ENCODE measurements at places on chromosomes 13 and 19.

DNA sequence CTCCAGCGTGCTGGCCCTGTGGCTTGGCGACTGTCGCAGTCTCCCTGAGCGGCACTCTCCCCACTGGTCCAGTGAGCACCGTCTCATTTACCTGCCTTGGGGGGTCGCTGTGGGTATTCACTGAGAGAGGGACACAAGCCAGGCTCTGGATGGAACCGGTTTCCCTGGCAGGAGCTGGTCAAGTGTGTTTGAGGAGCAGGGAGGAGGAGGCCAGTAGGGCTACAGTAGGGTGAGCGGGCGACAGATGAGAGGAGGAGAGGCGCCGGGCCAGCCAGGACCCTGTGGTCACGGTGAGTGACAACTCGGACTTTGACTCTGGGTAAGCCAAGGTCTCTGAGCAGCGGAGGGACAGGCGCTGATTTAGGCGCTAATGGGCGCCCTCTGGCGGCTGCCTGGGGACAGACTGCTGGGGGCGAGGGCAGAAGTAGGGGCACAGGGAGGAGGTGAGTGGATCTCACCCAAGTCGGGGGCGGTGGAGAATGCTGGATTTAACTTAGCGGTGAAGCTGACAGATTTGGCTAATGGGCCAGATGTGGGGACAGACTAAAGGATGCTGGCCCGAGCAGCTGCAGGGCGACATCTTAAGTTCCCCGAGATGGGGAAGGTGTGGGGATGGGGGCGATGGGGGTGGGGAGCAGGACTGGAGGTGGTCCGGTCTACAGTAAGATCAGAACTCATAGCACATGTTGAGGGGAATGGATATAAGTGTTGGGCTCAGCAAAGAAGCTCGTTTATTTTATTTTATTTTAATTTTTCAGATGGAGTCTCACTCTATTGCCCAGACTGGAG is 4.7 kb upstream of the PRMT1 start:
- DNase-seq = no peak

GRCh38 chr13:113805431-113806103 is 46.5 kb downstream of the TMEM255B start:
- DNase-seq = no peak

DNA sequence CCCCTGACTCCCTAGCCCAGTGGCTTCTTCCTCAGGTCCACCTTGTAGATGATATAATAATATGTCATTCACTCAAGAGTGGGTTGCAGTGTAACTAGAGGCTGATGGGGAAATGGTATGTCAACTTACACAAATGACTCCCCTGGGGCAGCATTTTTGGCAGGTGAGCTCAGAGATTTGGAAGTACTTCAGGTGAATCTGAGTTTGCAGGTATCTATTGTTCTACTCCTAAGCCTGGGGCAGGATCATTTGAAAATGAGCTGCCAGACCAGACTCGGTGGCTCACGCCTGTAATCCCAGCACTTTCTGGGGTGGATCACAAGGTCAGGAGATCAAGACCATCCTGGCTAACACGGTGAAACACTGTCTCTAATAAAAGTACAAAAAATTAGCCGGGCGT is 11.6 kb upstream of the CNMD start:
- no peak for DNase-seq

- no peak for DNase-seq
Observed at GRCh38 chr19:55700813-55701212, 25.8 kb downstream of the EPN1 start.

DNA sequence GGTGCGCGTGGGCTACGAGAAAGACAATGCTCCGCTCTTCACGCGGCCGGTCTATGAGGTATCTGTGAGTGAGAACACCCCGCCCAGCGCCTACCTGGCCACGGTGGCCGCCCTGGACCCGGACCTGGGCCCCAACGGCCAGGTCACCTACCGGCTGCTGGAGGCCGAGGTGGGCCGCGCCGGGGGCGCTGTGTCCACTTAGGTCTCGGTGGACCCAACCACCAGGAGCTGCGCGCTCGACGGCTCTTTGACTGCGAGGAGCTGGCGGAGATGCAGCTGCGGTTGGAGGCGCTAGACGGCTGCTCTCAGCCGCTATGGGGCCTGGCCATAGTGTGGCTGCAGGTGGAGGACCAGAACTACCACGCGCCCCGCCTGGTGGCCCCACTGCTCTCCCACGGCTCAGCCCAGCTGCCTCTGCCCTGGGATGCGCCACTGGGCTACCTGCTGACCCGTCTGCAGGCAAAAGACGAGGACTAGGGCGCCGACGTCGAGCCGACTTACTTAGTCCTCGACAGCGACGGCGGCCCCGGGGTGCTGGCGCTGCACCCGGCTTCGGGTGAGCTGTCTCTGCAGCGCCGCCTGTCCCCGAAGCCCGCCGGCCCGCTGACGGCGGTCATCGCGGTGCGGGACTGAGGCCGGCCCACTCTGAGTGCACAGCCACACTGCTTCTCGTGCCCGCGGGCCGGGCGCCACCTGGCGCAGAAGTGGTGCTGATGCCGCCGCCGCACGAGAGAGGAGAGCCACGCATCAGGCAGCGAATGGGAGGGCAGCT is 173.0 kb downstream of the OLFM4 start:
- DNase-seq = no peak

DNA sequence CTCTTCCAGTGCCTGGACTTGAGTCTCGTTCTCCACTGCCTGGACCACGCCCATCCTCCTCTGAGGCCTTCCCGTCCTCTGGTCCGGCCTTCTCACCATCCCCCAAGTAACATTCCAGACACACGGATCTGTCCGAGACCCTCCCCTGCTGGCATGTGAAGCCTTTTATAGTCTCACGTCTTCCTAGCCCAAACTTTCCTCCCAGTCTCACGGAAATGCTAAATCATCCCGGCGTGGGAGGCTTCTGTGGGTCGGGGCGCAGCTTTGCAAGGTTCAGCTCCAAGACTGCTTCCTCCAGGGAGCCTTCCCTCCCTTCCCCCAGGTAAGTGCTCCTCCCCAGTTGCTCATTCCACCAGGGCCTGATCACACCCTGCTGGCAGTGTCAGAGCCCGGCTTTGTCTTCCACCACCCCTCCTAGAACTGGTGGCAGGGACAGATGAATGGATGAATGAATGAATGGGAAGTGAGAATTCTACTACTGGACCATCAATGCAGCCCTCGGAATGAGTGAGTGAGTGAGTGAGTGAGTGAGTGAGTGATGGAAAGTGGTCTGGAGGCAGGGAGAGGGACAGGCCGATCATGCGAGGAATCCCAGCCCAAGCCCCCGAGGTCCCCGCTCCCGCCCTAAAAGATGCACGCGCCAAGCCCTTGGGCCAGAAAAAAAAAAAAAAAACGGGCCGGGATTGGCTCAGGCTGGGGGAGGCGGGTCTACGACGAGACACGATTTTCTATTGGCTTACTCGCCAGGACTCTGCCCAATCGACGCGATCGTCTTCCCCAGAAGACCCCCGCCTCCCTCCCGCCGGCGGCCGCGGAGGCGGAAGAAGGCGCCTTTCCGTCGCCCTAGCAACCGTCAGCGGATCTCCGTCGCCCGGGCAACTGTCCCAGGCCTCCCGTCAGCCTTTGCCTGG is 9.3 kb downstream of the EPHX3 start:
- DNase-seq = peak; percentile 86

- DNase-seq = no peak
Observed at GRCh38 chr13:112059457-112060281, 7.3 kb upstream of the SOX1 start.

GRCh38 chr19:18424122-18424889 is 5.1 kb downstream of the SSBP4 start:
- no peak for DNase-seq

DNA sequence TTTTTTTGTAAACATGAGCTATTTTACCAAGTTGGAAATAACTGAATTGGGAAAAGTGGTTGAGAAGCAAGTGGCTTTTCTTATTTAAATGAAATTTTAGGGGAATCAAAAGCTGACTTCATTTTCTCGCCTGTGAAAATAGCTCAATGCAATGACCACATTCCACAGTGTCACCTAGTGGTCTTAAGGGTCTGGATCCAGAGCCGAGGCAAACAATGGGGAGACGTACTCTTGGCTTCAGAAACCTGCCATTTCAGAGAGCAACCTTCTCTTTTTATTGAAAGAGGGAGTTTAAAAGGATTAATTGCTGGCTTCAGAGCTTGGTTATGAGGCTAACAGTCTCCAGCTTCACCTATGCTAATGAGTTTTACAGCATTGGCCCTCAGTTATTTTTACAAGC is 39.7 kb upstream of the RXFP2 start:
- DNase-seq = no peak

DNA sequence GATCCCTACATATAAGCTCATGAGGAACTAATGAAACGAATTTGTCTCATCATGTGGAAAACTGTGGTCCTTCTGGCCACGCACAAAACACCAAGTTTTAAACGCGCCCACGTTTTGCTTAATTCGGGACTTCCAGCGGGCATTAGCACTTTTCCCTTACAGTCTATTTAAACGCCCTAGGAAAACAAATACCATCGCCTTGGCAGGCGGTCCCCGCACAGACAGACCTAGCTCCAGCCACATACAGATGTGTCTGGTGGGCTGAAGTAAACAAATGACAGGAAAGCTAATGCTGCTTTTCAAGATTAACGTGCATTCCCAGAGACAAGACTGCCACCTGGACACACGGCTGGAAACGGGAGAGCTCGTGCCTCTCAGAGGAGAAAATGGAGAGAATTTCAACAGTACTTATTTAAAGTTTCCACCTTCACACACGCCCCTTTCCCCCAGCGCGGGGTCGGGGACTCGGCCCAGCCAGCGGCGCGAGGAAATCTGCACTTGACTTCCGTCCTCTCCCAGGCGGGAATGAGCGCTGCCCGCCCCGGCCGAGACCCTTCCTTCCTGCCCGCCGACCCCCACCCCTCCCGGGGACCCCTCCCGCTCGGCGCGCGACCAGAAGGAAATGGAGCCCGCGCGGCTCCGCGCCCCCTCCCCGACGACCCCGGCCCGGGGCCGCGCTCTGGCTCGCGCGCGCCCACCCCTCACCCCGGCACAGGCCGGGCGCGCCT is 931 bp downstream of the USP12 start:
- DNase-seq = no peak

DNA sequence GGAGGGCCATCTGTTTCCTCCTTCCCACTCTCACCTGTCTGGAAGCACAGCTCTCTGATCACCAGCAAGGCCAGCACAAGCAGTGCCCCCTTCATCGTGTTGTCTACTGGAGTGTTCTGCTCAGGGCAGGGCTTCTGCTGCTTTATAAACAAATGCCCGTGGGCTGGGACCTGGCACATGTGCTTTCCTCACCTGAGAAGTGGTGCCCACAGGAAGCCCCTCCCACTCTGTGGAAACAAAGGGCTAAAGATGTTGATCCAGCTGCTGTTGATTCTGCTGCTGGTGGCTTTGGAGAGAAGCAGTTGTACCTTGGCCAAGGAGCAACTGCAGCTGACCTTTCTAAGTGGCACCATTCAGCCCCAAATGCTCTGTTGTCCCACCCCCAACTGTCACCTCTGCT is 26.4 kb upstream of the ZNF181 start:
- DNase-seq = no peak

- no peak for DNase-seq
Observed at GRCh38 chr19:56732976-56733375, 61.4 kb upstream of the ZNF835 start.

- DNase-seq = no peak
Observed at GRCh38 chr13:74710006-74710405, 575.8 kb upstream of the KLF12 start.

DNA sequence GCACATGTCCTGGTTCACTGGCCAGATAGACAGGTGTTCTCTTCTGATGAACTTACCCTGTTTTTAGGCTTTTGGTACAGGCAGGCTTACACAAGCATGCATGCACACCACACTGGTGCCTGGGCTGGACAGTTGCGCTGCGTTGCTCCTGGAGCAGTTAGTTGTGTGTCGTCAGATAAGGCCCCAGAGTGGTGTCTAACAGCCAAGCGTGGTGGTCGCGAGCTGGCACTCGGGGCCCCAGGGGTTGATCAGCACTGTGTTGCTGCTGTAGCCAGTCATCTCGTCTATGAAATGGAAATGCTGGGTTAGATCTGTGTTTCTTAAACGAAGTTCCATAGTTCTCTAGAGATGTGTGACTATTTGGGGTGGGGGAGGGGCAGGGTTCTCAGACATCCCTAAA is 24.6 kb upstream of the TEX29 start:
- DNase-seq = no peak

- DNase-seq = no peak
Observed at GRCh38 chr13:32824675-32825074, 191.5 kb upstream of the KL start.

DNA sequence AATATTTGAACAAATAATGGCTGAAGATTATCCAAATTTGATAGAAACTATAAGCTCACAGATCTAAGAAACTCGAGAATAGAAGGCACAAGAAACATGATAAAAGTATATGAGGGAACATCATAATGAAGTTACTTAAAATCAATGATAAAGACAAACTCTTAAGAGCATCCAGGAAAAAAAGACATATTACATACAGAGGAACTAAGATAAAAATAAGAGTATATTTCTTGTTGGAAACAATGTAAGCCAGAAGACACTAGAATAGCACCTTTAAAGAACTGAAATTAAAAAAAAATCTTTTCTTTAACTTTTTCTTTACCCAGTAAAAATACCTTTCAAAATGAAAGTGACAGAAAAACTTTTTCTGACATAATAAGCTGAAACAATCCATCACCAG is 356.4 kb downstream of the DNAJC15 start:
- DNase-seq = no peak

Data from NCI-H2081 treated with DMSO at 0.1 percent for 48 hours (cell line).